Caki2 (cell line): ENCODE measurements at places on chromosomes 1 and 21.

DNA sequence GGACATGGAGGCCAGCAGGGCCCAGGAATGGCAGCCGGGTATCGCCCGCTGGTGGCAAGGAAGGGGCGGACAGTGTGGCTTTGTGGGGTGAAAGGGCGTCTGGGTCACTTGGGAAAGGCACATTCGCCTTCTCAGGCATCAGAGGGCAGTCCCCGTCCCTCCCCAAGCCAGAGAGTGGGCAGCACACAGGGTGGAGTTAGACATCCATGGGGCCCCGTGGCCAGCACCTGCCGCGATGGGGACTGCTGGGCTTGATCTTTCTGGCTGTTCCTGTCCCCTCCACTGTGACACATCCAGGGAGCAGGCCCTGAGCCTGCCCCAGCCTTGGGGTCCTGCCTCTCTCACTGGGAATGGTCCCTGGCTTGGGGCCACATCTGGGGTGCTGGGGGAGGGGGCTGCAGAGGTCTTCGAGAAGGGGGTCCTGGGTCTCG lies 4.0 kb upstream of the TRPM2 start:
- no peak for DNase-seq

DNA sequence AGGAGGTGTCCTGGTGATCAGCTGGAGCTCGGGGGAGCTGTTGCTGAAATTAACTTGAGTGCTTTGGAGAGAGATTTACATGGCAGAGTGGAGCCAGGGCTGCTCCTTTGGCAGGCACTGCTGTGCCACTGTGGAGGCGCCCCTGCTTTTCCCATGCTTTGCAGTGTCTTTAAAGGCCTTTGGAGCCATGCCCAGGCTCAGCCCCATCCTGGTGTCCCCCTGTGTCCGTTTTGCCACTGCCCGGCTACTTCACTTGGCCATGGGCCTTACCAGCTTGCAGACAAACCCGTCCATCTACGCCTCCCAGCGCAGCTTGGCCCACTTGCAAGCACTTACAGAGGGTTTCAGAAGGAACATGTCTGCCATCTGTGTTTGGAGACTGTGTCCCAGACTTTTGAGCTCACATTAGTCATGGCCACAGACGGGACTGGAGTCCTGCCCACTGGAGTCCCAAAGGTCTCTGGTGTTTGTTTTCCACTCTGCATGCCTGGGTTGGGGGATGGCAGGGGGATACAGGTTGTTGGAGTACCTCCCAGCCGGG lies 18.2 kb upstream of the LAMTOR5 start:
- no peak for DNase-seq

GRCh38 chr1:54249819-54250435 lies 50.0 kb downstream of the MRPL37 start:
- DNase-seq, result peak; percentile 45

DNA sequence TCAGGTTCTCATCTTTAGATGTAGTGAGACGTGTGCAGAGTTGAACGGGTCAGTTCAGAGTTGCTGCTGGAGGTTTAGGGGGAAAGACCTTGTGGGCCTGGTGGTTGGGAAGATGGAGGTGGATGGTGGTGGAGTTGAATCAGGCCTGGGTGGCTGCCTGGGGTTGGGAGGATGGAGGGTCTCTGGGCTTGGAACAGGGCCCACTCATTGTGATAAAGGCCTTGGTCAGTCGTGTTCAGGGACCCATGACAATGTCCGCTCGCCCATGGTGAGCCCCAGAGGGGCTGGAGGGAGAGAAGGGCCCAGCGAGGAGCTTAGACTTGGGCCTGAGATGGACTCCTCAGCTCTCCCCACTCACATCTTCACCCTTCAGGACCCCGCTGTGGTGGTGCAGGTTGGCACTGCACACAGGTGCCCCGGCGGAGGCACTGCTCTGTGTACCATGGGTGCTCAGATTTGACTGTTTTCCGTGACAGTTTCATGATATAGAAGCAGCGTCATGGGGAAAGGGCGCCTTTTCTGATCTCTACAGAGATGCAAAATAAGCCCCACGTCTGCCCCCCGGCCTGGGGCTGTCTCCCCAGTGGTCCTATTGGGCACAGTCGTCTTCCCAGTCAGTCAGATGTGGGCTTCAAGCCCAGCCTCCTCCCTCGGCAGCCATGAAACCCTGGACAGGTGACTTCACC lies 39.2 kb downstream of the DISP3 start:
- DNase-seq, result no peak

DNA sequence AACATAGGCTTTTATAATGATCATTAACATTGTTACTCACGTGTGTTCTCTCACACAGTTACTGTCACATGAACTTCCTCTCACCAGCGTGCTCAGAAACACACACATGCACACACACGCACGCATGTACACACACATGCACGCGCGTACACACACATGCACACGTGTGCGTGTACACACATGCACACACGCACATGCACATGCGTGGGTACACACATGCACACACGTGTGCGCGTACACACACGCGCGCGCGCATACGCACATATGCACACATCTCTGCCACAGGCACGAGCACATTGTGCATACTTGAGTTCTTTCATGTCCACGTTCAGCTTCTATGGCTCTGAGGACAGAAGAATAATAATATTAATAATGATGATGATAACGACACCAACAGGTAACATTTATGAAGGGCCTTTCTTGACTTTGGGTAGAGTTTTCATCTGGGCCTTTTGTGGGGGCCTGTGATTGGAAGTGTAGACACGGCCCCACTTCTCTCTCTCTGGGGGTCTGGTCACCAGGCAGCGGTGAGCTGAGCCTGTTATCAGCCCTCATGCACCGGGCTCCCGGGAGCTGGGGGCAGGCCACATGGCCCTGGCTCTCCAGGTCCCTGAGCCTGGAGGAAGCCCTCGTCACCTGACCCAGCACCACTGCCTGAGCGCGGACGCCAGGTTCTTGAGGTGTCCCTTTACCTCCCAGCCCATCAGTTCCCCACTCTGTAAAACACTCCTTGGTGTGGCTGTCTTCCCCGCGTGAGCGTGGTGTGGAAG lies 7.0 kb downstream of the EPHA8 start:
- no peak for DNase-seq

DNA sequence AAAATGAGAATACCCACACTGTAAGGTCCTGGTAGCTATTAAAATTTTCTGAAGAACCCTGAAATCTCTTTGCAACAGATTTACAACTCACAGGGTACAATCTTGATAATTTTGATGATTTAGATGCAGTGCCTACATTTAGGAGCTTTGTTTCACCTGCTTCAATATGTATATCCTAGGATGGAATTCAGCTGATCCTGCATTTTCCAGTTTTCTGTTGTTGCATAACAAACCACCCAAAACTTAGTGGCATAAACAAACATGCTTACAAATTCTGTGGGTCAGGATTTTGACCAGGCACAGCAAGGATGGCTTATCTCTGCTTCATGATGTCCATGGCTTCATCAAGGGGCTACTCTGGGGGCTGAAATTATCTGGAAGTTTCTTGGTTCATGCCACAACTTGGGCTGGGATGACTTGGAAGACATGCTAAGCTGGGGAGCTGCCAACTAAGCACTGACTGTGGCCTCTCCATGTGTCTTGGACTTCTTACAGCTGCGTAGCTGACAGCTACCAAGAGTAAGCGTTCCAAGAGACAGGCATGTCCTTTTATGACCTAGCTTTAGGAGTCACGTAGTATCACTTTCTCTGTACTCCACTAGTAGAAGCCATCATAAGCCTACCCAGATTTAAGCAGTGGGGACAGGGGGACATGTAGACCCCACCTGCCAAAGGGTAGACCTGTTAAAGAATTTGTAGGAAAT lies 108.5 kb downstream of the CACHD1 start:
- DNase-seq, result no peak

DNA sequence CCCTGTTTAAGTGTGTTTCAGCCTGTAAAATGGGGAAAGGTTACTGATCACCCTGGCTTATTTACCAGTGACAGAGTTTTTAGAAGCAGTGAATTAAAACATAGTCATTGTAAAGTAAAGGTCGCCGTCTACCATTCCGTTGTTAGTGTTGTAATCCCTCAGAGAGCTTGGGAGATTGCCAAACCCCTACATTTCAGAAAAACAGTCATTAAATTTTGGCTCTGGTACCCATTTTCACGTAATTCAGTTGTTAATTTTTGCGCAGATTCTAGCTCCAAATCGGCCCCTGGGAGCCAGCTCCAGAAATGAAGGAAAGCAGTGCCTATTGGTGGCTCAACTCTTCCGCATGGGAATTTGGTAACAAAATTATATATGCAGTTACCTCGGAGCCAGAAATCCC lies 127.7 kb upstream of the AJAP1 start:
- DNase-seq, result no peak

- no peak for DNase-seq
Measured at GRCh38 chr1:82225421-82226185, 424.9 kb downstream of the ADGRL2 start.

GRCh38 chr1:154857441-154858215 lies 12.5 kb downstream of the KCNN3 start:
- DNase-seq, result no peak

DNA sequence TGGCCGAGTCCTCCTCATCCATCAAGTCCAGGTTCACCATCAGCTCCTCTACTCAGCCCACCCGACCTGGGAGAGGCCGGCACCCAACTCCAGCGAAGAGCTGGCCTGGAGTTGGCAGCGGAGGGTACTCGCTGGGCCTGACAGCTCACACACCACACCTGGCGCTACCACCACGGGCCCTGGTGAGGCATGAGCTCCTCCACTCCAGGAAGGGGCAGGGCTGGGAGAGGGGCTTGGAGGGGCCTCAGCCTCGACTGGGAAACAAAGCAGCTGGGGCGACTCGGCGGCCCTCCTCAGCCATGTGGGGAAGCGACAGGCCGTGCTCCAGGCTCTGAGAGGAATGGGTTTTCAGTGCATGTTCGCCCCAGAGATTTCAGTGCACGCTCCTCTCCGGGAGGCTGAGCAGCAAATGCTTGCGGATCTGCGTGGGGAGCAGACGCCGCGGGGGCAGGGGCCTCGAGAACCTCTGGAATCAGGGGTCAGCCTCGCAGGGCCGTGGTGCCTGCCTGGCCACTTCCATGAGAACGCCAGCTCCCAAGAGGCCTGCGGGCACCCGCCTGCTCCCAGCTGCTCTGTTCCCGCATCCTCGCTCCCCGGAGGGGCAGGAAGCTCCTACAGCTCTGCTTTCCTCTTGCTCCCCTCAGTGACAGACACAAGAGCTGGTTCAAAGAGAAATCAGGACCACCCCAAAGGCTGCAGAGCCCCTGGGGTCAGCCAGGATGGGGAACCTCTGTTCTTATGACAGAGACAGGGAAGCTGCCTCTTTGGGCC lies 18.9 kb upstream of the GPR153 start:
- no peak for DNase-seq

DNA sequence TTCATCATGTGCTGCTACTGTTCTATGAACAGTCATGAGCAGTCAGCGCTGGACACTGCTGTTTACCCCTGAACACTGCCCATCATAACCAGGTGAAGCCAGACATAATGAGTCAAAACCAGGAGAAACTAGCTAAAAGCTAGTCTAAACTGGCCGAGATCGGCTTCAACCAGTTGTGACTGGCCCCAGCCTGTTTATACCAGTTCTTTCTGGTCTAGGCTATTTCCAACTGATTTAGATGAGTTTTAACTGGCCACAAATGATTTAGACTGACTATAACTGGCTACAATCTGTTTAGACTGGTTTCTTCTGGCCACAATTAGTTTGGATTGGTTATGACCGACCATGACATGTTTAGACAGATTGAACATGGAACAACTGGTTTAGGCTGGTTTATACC lies 348.3 kb upstream of the CAMK1G start:
- DNase-seq, result no peak
